Cardiac fibroblast (primary cell): ENCODE measurements at places on chromosomes 13 and 19.

- DNase-seq: peak; percentile 69
Observed at GRCh38 chr19:57406516-57407123, 4.3 kb upstream of the ZNF17 start.

DNA sequence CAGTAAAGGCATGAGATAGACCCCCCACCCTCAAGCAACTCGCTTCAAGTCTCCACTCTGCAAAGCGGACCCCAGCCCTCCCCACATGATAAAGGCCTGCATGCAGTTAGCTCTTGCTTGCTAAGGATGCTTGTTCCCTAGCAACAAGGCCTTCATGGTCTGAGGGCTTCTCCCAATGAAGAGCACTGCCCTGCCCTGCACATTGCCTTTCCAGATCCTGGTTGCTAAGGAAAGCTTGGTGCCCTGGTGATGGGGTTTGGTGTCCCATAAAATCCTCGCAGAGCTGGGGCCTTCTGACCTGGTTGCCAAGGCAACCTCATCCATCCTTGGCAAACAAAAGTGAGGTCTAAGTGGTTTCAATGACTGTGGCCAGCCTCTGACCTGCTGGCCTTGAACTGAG lies 6.0 kb downstream of the DBP start:
- DNase-seq: no peak

DNA sequence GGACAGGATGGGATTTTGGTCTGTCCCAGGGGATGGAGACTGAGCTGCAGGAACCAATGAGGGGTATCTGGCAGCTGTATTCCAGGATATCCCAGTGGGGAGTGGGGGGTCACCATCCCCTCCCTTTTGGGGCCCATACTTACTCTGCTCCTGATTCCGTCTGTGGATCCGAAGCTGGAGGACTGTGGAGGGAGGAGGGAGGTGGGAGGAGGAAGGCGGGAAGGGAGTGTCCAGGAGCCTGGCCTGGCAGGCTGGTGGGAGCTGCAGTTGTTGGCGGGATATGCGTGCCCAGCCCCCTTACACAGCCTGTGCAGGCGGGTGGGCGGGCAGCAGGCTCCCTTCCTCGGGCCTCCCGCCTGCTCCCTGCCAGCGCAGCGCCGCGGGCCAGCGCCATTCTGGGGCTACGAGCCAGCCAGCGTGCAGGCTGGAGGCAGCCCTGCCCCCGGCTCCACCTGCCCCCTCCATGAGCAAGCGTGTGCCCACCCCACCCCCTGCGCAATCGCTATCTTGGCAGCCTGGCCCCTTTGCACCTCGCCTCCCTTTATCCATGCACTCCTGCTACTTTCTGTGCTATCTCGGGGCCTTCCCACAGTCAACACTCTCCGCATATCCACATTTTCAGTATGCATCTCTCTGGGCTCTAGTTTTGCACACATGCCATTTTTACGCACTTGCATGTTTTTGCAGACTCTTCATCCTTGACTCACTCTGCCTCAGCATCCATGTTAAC lies 2.8 kb downstream of the MAMSTR start:
- peak; percentile 46 for DNase-seq

DNA sequence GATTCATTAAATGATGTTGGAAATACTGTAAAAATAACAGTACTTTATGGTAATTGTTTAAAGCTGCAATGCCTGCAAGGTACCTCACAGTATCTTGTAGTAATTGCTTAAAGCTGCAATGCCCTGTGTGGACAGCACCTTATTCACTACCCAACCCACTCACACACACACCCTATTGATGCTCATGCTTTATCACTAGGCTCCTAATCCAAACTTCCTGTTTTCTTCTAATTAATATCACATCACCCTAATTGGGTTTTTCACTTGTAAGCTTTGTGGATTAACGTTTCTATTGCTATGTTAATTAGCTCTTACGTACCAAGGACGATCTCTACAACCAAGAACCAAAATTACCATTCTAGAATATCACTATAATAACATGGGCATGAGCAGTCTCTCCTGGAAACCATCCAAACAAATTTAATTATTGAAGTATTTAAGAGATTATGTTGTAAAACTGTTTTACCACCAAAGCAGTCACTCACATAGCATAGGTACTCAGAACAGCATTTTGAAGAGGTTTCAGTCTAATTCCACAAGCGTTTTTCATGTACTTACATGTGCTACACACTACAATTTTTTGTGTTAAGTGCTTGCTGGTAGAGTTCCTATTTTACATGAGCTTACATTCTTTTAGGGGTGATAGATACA lies 303.8 kb downstream of the PCDH9 start:
- no peak for DNase-seq

- DNase-seq: peak; percentile 100
Observed at GRCh38 chr19:38658462-38659306, 11.2 kb downstream of the ACTN4 start.

DNA sequence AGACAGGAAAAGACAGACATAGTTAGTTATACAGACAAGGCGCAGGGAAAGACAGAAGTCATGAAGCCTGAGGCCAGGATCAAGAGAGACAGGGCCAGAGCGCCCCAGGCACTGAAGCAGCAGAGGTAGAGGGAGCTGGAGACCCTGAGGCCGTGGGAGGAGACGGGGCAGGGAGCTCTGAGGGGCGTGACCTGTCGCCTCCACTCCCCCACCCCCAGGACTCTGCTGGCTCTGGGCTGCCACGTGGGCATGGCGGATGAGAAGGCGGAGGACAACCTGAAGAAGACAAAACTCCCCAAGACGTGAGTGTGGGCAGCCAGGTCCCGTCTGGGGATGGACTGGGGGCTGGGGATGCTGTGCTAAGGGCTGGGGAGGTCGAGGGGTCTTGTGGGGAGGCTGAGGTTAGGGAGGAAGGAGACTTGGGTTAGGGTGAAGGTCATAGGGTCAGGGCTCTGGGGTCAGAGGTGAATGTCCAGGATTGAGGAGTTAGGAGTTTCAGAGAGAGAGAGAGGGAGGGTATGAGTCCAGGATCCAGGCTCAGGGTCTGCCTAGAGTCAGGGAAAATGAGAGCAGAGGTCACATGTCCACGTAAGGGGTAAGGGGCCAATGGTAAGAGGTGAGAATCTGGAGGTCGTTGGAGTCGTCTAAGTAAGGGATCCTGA lies 31.1 kb downstream of the RYR1 start:
- no peak for DNase-seq

GRCh38 chr19:38793177-38793576 lies 4.2 kb downstream of the LGALS7B start:
- peak; percentile 63 for DNase-seq

DNA sequence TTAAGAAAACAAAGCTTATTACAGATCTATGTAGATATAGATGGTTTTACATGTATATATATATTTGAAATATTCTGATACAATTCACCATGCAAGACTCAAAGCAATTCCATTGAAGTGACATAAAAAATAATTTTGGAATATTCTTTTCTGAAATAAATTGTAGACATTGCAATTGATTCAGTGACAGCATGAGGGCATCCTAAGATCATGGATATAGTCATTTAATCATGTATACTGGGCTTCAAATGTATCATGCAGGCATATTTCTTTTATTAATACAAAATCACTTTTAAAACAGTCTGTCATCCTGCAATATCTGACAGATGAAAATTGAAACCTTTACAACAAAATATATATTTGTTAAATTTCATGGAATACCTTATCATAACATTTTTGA lies 286.7 kb upstream of the SLITRK6 start:
- no peak for DNase-seq

- no peak for DNase-seq
Observed at GRCh38 chr19:35328851-35329285, at the start of gene CD22. Gene CD22 (plus strand): TSS chr19:35329187. CDS start chr19:35332041, 2,854 bp downstream.

DNA sequence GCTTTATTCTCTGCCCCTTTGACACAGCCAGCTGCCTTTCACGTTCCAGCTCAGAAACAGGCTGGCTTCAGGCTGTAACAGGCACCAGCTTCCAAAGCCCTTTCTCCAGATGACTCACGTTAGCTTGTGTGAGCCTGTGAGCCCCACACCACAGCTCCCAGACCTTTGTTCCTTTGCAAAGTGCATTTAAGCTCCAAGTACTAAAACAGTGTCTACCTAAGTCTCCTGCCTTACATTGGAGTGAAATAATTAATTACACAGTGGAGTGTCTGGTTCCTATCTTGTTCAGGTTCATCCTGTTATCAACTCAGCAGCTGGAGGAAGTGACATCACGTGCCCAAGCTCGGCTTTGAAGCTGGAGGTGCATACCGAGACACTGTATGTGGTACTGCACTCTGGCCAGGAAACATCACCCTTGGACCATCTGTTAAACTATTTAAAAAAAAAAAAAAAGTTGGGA lies 475.8 kb downstream of the FOXO1 start:
- peak; percentile 80 for DNase-seq

- DNase-seq: no peak
Observed at GRCh38 chr19:35141837-35142605, 1.0 kb upstream of the FXYD7 start.

DNA sequence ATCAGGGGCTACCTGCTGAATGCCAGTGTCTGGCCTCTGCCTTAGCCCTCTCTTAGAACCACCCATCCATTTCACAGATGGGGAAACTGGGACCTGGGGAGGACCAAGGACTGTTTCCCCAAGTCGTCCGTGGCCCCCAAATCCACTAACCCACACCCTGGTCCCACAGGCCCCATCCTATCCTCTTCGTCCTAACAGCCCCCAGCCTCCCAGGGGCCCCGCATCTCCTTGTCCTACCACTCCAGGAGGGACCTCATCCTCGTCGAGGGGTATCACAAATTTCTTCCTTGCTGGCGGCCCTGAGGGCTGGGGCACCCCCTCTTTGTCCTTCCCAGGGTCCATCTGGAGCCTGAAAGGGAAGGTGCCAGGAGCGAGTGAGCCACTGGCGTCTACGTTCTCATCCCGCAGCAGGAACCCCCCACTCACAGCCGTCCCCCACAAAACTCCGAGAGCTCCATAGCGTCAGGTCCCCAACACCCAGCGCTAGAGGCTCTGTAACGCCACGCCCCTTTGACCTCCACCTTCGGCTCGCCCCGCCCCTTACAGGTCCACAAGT lies 606 bp downstream of the ERCC1 start:
- DNase-seq: no peak

DNA sequence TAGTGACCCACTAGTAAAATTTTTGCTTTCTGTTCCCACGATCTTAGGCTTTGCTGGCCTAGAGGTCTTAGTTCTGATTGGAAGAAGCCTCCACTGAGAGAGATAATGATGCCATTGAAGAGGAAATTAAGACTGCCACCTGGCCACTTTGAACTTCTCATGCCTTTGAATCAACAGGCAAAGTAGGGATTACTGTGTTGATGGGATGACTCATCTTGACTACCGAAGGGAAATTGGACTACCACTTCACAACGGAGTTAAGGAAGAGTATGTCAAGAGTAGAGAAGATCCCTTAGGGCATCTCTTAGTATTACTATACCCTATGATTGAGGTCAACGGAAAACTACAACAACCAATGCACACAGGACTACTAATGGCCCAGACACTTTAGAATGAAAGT lies 12.7 kb upstream of the FREM2 start:
- no peak for DNase-seq

DNA sequence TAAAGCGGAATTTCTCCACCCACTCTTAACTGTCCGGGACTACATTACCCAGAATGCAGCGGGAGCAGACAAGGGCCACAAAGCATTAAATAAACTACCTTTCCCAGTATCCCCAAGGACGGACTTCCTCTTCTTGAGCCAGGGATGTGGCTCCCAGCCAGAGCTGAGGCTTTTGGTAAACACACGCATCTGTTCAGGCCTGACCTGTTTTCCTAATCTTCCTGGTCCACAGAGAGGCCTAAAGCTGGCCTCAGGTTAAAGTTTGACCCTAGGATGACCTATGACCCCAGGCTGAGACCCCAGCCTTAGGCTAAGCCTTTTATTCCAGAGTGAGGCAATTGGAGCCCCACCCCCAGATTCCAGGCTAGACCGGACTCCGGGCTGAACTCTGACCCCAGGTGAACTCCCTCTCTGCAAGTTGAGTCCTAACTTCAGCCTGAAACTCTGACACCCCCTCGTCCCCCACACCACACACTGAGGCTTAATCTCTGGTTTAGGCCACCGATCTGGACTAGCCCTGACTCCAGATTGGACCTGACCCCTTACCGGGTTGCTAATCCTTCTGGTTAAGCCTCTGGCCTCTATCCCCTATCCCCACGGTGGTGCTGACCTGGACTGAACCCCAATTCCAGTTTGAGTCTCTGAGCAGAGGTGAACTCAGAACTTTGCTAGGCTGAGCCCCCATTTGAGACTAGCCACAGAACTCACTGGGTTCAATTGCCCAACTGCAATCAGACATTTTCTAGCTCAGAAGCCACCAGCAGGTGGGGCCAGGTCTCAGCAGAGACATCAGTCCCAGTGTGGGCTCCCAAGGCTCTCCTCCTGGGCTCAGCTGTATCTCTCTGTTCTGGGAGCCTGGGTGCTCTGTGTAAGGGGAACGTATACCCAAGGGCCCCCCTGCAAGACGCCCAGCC lies 750 bp upstream of the GPR108 start:
- peak; percentile 87 for DNase-seq

GRCh38 chr19:31527443-31527842 lies 178.2 kb upstream of the TSHZ3 start:
- DNase-seq: no peak
